Effector CD4-positive, alpha-beta T cell (primary cell): ENCODE measurements at places on chromosomes 3 and 15.

DNA sequence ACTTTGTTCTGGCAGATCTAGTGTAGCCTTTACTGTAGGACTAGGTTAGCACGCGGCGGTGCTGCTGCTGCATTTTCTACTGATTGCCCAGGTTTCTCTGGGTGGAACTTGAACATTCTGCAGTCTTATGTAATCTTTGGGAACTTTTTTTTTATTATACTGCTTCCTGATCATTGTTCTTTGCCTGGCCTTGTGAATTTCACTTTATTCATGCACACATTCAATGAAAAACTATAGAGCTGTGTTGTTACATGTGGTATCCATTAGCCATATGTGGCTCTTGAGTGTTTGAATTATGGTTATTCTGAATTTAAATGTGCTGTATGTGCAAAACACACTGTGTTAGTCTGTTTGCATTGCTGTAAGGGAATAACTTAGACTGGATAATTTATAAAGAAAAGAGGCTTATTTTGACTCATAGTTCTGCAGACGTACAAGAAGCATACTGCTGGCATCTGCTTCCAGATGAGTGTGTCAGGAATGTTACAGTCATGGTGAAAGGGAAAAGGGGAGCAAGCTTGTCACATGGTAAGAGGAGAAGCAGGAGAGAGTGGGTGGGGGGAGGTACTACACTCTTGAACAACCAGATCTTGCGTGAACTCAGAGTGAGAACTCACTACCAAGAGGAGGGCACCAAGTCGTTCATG, 26.5 kb downstream of the MEF2A start:
- no peak for DNase-seq

DNA sequence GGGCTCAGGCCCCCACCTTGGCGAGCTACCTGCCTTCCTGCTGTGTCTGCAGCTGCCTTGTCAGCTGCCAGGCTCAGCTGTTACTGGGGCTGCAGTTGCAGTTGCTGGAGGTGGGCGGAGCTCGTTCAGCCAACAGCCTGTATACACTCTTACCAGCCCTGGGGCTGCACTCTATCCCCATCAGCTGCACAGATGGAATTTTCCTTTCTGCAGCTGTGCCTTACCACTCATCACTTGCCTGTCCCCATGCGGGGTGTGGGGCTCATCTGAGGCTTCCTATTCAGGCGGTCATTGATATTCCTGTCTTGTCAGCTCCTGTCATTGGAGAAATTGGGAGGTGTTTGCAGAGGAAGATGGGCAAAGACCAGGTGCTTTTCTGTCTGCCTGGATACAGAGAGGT, 9.1 kb upstream of the SYN2 start:
- DNase-seq = no peak

DNA sequence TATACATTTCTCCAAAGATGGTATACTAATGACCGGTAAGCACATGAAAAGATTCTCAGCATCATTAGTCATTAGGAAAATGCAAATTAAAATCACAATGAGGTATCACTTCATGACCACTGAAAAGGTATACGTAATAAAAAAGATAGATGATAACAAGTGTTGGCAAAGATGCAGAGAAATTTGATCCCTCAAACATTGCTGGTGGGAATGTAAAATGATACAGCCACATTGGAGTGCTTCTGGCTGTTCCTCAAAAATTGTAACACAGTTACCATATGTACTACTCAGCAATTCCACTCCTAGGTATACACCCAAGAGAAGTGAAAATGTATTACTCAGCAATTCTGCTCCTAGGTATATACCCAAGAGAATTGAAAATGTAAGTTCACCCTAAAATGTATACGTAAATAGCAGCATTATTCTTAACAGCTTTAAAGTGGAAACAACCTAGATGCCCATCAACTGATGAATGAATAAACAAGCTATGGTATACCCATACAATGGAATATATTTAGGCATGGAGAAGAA, 25.0 kb upstream of the KY start:
- DNase-seq = no peak

GRCh38 chr3:177929310-177929709, 606.9 kb upstream of the KCNMB2 start:
- DNase-seq = no peak

DNA sequence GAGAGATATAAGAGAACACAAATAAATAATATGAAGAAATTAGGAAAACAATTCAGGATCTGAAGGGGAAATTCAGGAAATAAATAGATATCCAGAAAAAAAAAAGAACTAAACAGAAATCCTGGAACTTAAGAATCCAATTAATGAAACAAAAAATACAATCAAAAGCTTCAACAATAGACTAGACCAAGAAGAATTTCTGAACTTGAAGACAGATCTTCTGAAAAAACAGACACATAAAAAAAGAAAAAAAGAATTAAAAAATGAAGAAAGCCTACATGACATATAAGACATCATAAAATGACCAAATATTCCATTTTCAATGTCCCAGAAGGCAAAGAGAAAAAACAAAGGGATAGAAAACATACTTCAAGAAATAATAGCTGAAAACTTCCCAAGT, 68.3 kb upstream of the IMPG2 start:
- no peak for DNase-seq

DNA sequence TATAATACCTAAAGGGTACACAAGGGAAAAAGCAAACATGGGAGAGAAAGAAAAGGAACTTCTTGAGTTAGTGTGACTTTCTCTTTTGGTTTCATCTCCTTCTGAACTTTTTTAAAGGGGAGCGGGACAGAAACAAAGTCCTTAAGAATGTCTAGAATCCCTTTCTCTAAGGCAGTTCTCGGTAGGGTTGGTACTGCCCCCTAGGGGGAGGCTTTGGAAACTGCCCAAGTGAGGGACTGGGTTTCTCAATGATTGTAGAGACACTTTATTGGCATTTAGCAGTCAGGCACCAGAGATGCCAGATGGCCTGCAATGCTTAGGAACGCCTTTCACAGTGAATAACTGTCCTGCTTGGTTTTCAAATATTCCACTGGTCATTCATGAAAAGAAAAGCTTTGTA, 172.7 kb downstream of the WDR72 start:
- DNase-seq = no peak

- DNase-seq = peak; percentile 91
Measured at GRCh38 chr3:150763122-150763840, at the start of gene SIAH2. SIAH2 (minus strand) TSS chr3:150763169; CDS start chr3:150762849, 320 bp downstream.

DNA sequence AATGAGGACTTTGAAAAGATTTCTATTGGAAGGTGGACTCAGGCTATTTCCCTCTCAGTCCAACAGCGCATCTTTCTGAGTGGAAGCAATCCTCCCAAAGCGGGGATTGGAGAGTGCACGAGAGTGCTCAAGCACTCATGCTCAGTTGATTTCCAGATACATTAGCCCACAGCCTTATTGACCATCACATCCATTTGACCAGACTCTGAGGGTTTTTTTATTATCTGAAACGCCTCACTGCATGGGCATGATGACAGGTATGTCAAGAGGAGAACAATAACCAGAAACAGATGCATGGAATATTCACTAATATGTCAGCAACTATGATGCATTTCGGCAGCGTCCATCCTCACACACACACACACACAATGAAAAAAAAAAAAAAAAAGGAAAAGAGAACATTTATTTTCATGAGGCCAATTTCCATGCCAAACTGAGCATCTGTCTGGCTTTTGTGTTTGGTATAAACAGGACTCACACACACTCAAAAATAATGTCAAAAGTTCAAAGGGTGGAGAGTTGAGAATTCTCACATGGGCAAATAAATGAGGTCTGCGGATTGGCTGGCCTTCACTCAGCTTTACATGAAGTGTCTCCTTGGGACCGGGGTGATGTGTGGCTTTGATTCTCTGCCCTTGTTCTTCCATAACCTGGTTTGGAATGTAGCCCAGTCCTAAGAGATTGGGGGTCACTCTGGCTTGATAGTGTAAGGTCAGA, 371.6 kb downstream of the MCTP2 start:
- no peak for DNase-seq

GRCh38 chr3:12508291-12508700, 24.0 kb downstream of the TSEN2 start:
- no peak for DNase-seq

DNA sequence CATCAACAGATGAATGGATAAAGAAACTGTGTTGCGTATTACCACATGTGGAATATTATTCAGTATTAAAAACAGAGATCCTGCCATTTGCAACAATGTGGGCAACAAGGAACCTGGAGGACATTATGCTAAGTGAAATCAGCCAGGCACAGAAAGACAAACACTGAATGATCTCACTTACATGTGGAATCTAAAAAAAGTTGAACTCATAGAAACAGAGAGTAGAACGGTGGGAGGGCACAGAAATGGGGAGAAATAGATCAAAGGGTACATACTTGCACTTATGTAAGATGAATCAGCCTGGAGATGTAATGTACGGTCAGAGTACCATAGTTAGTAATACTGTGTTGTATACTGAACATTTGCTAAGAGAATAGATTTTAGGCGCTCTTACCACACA, 29.8 kb upstream of the MUC13 start:
- no peak for DNase-seq

GRCh38 chr15:66764072-66764786, 62.2 kb downstream of the SMAD6 start:
- DNase-seq = no peak

DNA sequence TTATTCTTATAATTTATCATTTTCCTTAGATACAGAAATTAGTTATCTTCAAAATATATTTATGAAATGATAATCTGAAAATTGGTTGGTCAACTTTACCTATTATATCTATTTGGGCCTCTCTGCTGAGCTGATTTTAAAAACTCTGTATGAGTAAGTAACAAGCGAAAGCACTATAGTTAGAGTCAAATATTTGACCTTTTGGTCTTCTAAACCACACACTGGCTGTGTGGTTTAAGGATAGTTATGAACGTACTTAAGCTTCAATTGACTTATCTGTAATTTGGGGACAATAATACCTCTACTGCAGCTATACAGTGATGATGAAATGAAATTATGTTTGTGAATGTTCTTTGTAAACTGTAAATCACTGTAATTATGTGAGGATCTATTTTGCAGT, 763.9 kb upstream of the GRM7 start:
- no peak for DNase-seq

GRCh38 chr3:190197346-190197763, 76.7 kb upstream of the P3H2 start:
- DNase-seq = no peak
